ENCODE measurements at places on chromosomes 11 and 22. TPM values are rescaled to one million over a fixed set of nuclear protein-coding genes. Genes with fewer than 3 reads are reported as not detected.

FXYD2 gene
- not detected for total RNA-seq

MIOX gene
- 1.4 TPM for total RNA-seq

DNA sequence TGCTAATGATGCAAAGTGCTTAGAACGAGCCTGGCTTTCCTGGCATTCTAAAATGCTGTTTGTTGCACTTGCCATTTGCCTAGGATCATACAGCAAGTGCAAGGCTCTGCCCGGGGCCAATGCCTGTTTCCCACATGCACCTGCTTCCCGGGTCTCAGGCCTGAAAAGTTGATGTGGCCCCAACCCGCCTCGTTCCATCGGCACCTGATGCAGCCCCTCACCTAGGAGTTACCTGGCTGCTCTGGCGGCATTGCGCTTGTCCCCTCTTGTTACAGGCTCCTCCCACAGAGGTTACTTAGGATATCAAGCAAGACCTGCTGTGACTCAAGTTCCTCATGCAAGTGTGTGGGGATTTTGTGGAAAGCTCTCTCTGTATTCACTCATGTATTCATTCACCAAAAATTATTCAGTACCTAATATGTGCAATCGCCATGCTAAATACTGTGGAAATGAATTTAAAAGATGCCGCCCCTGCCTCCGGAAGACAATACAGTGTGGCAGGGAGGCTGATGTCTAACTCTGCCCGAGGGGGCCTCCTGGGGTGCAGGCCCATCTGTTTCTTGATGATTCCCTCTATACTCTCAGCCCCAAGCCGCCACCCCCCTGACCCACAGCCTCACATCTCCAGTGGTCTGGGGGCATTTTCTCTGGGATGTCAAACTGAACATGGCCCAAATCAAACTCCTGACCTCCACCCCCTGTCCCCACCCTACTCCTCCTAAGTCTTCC, 184.5 kb downstream of the EFCAB6 start:
- no peak for DNase-seq
- H3K4me1 ChIP-seq: no peaks in the 10 kb centered on the region
- H3K4me3 ChIP-seq: no peak overlapping the region
- peaks cover 89% of the 10 kb centered on the region for H3K27me3 ChIP-seq
- no peak overlapping the region for H3K27ac ChIP-seq

DNA sequence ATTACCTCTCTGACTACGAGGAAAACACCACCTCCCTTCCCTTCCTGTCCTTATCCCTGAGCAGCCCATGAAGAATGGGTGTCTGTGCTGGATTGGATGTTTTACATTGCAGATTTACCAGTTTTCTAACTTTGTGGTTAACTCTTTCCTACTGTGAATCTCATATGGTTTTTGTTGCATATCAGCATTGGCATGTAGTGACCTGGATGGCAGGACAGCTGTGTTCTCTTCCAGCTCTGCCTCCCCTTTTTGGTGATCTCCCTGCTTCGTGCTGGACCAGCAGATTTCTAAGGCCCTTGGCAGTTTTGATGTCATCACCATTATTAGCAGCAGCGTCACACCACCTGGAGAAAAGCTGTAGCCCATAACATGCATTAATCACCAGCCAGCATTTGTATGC, 26.7 kb downstream of the OR6Q1 start:
- no peak for DNase-seq
- H3K36me3 ChIP-seq: no peaks in the 10 kb centered on the region
- no peaks in the 10 kb centered on the region for H3K4me1 ChIP-seq
- H3K27me3 ChIP-seq: no peaks in the 10 kb centered on the region
- no peak overlapping the region for H3K4me3 ChIP-seq

DNA sequence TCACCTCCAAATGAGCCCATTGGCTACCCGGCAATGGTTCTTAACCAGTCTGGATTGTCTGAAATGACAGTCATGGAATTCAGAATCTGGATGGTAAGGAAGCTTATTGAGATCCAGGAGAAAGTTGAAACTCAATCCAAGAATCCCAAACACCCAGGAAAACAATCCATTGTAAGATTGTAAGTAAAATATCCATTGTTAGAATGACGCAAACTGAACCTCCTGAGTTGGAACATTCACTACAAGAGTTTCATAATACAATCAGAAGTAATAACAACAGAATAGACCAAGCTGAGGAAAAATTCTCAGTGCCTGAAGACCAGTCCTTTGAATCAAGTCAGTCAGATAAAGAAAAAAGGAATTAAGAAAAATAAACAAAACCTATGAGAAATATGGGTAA, 22.1 kb downstream of the OR8G5 start:
- H3K36me3 ChIP-seq: no peaks in the 10 kb centered on the region
- DNase-seq: no peak
- H3K27ac ChIP-seq: no peak overlapping the region
- no peaks in the 10 kb centered on the region for H3K27me3 ChIP-seq

ENTHD1 gene
- total RNA-seq: not detected

KDM4D gene
- 0.85 TPM for total RNA-seq

GRCh38 chr11:112723676-112724495, 237.3 kb upstream of the NCAM1 start:
- H3K27me3 ChIP-seq: peaks cover 35% of the 10 kb centered on the region
- H3K4me1 ChIP-seq: no peaks in the 10 kb centered on the region
- H3K4me3 ChIP-seq: no peak overlapping the region

DNA sequence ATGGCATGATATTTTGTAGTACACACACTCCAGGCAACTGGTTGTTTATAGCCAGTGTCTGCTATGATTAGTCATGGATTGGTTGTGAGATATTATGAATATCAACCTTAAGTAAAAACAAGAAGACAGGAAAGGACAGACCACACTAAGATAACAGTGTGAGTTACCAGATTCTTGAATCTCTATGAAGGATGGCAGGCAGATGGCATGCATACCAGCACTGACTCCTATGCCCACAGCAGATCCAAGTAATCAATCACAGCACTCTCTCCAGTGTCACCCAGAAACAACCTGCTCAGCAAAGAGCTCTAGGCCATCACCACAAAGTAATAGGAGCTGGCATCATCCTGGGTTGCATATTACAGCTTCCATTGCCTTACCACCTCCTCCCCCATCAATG, 116.6 kb downstream of the GALNT18 start:
- H3K4me1 ChIP-seq: no peaks in the 10 kb centered on the region
- peaks cover 12% of the 10 kb centered on the region for H3K27me3 ChIP-seq
- H3K4me3 ChIP-seq: no peak overlapping the region
- no peak for DNase-seq
- no peak overlapping the region for H3K27ac ChIP-seq

TUBA8 gene
- total RNA-seq: not detected

VSIG10L2 gene
- not detected for total RNA-seq

GRCh38 chr11:78961937-78962701, 387.5 kb upstream of the NARS2 start:
- peaks cover 57% of the 10 kb centered on the region for H3K27me3 ChIP-seq
- H3K36me3 ChIP-seq: no peaks in the 10 kb centered on the region
- H3K4me1 ChIP-seq: no peaks in the 10 kb centered on the region
- no peak overlapping the region for H3K4me3 ChIP-seq
- DNase-seq: no peak

CYP2D6 gene
- 6.7 TPM for total RNA-seq

- H3K36me3 ChIP-seq: no peaks in the 10 kb centered on the region
- no peak overlapping the region for H3K27ac ChIP-seq
- peaks cover 27% of the 10 kb centered on the region for H3K27me3 ChIP-seq
- DNase-seq: no peak
These were observed 137.0 kb downstream of the OR4C45 start for GRCh38 chr11:50169634-50170033.

- no peaks in the 10 kb centered on the region for H3K36me3 ChIP-seq
- no peaks in the 10 kb centered on the region for H3K27me3 ChIP-seq
These were observed 1.9 kb downstream of the TAGLN start for GRCh38 chr11:117200813-117201657.
